ENCODE measurements at places on chromosomes 4 and X. TPM values are rescaled to one million over a fixed set of nuclear protein-coding genes. Genes with fewer than 3 reads are reported as not detected.

DNA sequence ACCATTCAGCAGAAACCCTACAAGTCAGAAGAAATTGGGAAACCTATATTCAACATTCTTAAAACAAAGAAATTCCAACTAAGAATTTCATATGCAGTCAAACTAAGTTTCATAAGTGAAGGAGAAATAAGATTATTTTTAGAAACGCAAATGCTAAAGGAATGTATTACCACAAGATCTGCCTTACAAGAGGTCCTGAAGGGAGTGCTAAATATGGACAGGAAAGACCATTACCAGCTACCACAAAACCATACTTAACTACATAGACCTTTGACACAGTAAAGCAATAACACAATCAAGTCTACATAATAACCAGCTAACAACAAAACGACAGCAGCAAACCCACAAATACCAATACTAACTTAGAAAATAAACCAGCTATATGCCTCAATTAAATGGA is 169.3 kb upstream of the FGF16 start:
- DNase-seq = no peak

ADH1B gene
- 644 TPM for total RNA-seq

LRAT gene
- 1.0 TPM for total RNA-seq

MAGEA1 gene
- total RNA-seq = not detected

- no peak for DNase-seq
These were observed 14.2 kb downstream of the BST1 start for GRCh38 chr4:15717086-15717485.
